GOT3 (cell line): ENCODE measurements at places on chromosomes 12 and 14.

DNA sequence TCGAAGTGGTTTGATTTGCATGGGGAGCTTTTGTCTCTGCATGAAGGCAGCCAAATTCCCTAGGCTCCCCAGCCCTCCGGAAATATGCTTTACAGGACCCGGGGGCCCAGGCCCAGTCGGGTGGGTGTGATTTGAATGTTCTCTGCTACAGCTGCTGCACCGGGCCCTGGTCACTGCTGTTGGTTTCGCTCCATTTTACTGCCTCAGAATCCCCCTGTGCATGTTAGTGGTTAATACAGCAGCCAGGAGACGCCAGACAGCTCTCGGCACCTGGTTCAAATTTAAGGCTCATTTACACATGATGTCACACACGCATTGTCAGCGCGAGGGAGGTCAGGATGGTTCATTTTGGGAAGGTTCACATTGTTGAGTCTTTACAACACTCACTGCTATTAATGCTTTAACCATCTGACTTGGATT lies 99.6 kb downstream of the SLC38A6 start:
- DNase-seq = peak; percentile 0

GRCh38 chr12:5395443-5396271 lies 36.3 kb upstream of the NTF3 start:
- no peak for DNase-seq

DNA sequence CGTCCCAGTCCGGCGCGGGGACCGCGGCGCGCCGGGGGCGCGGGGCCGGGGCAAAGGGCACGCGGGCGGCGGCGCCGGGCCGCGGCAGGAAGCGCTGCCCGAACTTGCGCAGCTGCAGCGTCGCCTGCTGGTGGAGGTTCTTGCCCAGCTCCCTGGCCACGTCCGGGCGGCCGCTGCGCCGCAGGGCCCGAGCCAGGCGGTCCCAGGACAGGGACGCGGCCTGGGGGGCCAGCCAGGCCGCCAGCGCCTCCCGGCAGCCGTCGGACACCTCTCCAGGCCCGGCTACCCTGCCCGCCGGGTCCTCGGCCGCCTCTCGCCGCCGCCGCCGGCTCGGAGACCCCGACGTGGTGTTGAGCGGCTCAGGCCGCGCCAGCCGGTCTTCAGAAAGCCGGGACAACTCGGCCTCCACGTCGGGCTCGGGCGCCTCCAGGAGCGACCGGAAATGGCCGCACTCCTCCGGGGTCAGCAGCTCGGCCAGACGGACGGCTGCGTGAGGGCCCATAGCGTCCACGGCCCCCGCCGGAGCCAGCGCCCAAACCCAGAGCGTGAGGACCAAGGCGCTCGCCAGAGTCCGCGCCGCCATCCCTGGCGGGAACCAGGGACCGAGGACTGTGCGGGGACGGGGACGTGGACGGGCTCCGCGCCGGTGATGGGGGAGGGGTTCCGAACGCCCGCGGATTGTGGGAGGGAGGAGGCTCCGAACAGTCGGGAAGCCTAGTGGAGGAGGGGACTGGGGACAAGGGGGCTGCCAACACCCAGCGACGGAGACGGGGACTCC lies 34.0 kb downstream of the FIGNL2 start:
- peak; percentile 33 for DNase-seq

DNA sequence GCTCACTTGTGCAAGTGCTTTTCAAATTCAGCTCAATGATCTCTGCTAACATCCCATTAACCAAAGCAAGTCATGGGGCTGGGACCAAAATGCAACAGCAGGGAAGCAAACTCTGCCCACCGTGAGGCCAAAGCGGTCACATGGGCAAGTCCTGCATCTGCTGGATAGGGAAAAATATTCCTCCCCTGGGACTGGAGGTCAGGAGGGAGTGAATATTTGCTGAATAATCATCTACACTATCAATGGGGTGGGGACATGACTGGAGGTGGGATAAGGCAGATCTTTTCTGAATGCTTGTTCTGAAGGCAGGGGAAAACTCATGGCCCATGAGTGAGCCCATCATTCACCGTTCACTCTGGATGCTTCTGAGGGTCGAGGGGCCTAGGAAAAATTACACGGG lies 45.1 kb upstream of the VRK1 start:
- no peak for DNase-seq

- no peak for DNase-seq
Observed at GRCh38 chr12:7716381-7716780, 5.1 kb downstream of the DPPA3 start.

- DNase-seq = no peak
Observed at GRCh38 chr12:59734371-59734770, 138.5 kb downstream of the SLC16A7 start.

DNA sequence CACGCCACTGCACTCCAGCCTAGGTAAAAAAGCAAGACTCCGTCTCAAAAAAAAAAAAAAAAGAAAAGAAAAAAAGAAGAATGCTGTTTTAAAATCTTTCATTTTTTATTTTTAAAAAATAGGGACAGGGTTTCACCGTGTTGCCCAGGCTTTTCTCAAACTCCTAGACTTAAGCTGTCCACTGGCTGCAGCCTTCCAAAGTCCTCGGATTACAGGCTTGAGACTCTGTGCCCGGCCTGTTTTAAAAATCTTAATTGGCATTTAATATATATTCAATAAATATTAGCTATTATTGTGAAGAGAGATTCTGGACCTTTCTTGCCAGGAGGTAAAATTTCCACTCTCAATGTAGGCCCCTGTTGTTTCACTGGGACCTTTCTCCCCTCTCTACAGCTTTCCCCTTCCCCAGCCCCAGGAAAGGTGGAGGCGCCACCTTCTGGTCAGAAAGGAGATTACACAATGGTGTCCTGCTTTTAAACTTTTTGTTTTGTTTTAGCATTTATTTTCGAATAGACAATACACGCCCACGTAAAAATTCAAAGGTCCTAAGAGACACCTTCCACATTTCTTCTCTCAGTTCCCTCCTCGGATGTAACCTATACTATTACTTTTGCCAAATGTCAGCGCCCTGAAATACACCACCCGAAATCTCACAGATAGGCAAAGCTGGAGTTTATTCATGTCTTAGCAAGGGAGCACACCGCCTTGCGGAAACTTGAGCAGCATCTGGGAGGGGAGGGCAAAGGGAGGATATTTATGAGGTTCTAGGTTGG lies 23.8 kb upstream of the PHC1 start:
- no peak for DNase-seq

DNA sequence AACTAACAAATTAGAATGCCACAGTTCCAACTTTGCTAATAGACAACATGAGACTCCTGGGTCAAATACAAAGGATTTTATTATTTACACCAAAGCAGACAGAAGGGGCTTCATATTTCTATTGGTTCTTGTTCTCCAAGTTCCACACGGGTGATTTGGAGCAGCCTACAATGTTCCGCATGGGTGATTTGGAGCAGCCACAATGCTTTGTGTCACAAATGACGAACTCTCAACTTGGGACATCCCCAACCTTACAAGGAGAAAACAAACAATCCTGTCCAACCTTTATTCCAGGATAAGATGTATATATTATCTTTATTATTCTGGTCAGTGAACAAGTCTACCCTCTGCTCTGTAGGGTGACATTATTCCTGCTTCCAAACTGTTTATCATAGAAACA lies 694.3 kb upstream of the MGAT4C start:
- DNase-seq = no peak

DNA sequence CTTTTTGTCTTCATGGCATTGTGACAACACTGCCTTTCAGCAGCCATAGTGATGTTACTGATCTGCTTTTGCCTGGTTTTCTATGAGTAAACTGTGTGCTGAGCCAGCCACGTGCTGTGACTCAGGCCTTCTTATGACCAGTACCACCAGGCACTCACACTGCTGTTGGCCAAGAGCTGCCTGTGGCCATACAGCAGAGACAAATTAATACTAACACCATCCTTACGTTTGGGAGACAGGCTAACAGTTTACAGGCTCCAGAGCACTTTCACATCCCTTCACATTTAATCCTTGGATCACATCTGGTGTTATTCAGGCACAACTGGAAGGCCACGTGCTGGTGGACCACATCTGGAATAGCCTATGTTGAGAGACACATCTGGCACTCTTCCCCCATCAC lies 377.9 kb downstream of the CCDC91 start:
- peak; percentile 11 for DNase-seq

GRCh38 chr12:53495903-53496751 lies 3.1 kb downstream of the MAP3K12 start:
- no peak for DNase-seq

DNA sequence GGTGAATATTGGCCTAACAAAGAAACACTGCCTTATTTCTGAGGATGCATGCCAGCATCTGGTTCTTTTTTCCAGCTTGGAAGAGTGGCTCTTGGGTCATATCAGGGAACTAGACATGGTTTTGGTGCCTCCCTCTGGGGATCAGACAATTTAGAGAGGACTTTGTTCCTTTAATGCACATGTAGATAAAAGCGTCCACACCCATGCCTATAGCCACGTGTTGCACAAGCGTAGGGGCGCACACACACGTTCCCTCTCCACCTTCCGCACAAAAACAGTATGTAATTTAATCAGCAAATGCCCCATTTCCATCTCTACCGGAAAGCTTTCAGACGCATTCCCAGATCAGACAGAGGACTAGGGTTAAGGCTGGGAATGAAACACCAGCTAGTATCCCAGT lies 61.7 kb upstream of the RIC8B start:
- DNase-seq = no peak

DNA sequence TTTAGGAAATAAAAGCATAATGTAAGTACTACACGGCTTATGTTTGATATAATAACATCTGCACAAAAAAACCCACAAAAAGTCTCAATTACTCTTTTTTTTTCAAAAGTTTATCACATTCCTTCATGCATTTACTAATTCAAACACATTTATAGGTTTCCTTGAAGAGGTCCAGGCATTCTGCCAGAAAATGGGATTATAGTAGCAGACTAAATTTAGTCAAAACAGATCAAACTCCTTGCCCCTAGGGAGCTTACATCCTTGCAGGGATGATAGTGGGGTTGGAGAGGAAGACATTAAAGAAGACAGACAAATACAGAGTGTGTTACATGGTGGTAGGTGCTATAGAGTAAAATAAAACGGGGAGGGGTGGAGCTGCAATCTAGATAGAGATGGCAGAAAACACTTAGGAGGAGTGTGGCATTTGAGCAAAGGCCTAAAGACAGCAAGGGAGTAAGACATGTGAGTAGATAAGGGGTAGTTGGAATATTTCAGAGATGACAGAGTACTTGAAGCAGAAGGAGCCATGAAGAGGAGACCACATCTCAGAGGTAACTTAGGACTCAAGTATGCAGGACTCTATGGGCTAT lies 266.9 kb downstream of the PPFIA2 start:
- no peak for DNase-seq

GRCh38 chr12:32501835-32502333 lies 102.5 kb downstream of the FGD4 start:
- DNase-seq = no peak

GRCh38 chr14:103013028-103013427 lies 44.3 kb downstream of the CDC42BPB start:
- no peak for DNase-seq

- no peak for DNase-seq
Observed at GRCh38 chr14:98769326-98769725, 502.7 kb downstream of the BCL11B start.

DNA sequence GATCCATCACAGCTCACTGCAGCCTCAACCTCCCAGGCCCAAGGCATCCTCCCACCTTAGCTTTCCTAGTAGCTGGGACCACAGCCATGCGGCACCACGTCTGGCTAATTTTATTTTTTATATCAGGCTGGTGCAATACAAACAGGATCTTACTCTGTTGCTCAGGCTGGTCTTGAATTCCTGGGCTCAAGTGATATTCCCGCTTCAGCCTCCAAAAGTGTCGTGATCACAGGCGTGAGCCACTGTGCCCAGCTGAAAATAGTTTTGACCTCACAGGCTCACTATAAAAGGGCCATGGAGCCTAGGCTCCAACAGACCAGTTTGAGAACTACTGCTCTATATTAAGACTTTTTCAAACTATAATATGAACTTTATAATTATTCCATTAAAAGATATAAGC lies 37.3 kb downstream of the SNX6 start:
- DNase-seq = no peak

- DNase-seq = no peak
Observed at GRCh38 chr12:132413931-132414588, 75.9 kb upstream of the FBRSL1 start.

DNA sequence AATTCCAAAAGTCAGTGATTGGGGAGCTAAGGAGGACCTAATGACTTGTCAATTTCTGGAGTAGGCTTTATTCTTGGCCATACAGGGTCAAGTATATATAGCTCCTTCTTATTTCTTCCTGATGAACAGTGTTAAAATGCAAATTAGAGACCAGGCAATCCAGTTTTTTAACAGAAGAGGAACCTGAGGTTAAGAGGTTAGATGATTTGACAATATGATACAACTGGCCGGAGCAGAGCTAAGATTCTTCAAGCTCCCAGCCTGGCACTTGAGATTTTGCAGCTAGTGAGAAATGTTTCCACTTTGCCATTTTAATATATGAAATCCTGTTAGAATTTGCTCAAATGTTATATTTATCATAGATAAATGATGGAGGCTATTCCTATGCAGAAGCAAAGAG lies 204.0 kb downstream of the SSPN start:
- no peak for DNase-seq

GRCh38 chr14:93056840-93057585 lies 58.7 kb downstream of the ITPK1 start:
- no peak for DNase-seq

DNA sequence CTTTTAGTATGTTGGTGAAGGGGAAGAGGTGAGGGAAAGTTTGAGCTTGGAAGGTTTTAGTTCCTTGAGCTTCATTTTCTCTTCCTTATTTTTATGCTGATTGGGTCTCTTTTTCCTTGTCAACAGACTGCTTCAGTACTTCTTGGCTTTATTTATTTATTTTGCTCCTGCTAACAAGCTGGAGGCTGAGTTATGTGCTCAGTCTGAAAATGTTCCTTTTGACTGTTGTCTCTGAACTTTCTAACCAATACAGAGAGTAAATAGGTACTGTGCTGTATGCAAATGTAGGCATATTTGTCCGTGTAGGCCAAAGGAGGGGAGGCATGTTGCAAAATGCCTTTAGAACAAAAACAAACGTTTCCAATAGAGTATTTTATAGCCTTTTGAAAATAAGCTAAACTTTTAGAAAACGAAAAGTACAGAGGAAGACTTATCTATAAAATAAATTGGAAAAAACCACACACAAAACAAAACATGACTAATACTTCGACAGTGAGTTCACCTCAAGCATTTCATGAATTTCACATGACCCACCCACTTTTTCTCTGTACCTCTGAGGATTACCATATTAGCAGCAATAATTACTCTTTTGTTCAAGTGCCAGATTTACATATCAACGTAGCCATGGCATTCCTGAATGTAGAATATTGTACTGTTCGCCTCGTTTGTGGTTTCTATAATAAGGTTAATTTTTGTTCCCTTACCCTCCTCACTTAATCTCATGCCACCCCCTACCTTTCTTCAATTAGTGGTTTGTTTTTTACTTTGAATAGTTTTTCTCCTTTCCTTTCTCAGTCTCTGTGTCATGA lies 4.7 kb upstream of the CREBL2 start:
- DNase-seq = no peak
